ENCODE measurements at places on chromosomes 5 and 9.

DNA sequence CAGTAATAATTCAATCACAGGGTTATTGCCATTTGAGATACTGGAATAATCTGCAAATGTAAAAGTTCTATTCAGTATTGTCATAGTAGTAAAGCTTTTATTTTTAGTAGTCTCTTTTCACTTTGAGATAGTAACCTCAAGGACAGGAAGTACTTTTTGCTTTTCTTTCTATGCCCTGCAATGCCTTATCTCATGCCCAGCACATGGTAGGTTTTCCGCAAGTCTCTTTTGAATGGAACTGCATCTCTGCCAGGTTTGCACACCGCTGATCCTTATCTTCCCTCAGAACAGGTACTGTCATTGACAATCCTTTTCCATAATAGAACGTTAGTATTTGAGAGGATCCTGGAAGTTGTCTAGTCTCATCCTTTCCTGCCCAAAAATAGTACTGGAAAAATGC, 91.8 kb upstream of the IFNK start:
- DNase-seq, result no peak

DNA sequence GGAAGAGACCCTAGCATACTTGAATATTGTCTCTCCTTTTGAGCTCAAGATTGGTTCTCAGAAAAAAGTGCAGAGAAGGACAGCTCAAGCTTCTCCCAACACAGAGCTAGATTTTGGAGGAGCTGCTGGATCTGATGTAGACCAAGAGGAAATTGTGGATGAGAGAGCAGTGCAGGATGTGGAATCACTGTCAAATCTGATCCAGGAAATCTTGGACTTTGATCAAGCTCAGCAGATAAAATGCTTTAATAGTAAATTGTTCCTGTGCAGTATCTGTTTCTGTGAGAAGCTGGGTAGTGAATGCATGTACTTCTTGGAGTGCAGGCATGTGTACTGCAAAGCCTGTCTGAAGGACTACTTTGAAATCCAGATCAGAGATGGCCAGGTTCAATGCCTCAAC, 9.5 kb downstream of the RNF14 start:
- no peak for DNase-seq

- DNase-seq, result no peak
Measured at GRCh38 chr5:153490118-153491037, at the start of gene GRIA1. GRIA1 (plus strand) TSS chr5:153490670.

DNA sequence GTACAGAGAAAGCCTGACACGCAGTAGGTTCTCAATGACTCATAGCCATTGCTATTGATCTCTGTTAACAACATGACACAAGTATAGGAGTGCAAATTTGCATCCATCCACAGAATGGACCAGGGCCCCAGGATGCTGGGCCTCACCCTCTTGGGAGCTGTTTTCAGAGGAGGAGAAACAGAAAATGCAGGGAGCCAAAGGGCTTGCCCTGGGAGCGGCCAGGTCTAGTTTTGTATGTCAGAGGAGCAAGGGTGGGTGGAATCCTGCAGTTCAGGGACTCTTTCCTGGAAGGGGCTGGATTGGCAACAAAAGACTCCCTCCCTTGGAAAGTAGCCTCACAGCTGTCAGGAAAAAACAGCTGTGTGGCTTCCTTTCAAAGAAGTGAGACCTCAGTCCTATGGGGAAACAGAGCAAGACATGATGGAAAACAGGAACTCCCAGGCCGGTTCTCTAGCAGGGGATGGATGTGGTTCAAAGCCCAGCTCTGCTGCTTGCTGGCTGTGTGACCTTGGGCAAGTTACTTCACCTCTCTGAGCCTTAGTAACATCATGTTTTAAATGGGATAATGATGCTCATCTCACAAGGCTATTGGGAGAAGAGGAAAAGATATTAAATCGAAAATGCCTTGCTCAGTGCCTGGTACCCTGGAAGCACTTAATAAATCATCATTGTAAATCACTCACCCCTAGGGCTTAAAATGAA, 50.5 kb upstream of the SH3PXD2B start:
- no peak for DNase-seq

DNA sequence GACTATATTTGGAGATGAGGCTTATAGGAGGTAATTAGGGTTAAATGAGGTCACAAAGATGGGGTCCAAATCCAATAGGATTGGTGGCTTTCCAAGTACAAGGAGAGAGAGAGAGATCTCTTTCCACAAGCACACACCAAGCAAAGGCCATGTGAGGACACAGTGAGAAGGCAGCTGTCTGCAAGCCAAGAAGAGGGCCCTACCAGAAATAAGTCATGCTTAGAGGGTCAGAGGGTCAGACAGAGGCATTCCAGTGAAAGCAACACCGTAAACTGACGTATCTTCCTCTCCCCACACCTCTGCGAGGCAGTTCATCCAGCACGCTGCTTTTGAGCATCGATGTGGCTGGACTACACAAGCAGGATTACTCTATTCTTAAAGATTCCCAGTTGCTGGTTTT, 87.9 kb downstream of the SLC1A3 start:
- no peak for DNase-seq

GRCh38 chr9:134698587-134699342, 57.2 kb downstream of the COL5A1 start:
- DNase-seq, result peak; percentile 68

DNA sequence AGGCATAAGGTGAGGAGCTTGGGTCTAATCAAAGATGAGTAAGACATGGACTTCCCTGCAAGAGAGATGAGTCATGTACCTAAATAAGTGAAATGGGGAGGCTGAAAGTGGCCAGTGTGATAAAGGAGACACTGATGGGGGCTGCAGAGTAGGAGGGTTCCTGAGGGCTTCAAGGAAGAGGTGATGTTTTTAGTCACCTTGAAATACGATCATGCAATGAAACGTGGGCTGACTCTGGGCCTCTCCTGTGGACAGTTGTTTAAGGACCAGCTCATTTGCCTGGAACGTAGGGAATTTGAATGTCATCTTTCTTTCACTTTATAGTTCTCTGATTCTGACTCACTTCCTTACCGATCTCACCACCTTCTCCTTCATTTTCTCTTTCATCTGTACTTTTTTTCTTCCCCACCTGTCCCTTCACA, 49.6 kb upstream of the CPLX2 start:
- no peak for DNase-seq

- DNase-seq, result no peak
Measured at GRCh38 chr5:38259809-38260160, 1.4 kb downstream of the EGFLAM start.

GRCh38 chr5:89437450-89438435, 554.8 kb upstream of the MEF2C start:
- DNase-seq, result no peak

- no peak for DNase-seq
Measured at GRCh38 chr5:172956936-172957335, 2.3 kb upstream of the RPL26L1 start.

Measured in activated naive CD4-positive, alpha-beta T cell treated with anti-CD3 and anti-CD28 coated beads, Interleukin-2, amount 10 ng/mL, durations not matched to agents 7 days and 5 days (primary cell).